Amniotic epithelial cell (primary cell): ENCODE measurements at places on chromosomes 2 and 18.

- no peak for DNase-seq
These were observed 20.9 kb downstream of the MTERF4 start for GRCh38 chr2:241081190-241081642.

DNA sequence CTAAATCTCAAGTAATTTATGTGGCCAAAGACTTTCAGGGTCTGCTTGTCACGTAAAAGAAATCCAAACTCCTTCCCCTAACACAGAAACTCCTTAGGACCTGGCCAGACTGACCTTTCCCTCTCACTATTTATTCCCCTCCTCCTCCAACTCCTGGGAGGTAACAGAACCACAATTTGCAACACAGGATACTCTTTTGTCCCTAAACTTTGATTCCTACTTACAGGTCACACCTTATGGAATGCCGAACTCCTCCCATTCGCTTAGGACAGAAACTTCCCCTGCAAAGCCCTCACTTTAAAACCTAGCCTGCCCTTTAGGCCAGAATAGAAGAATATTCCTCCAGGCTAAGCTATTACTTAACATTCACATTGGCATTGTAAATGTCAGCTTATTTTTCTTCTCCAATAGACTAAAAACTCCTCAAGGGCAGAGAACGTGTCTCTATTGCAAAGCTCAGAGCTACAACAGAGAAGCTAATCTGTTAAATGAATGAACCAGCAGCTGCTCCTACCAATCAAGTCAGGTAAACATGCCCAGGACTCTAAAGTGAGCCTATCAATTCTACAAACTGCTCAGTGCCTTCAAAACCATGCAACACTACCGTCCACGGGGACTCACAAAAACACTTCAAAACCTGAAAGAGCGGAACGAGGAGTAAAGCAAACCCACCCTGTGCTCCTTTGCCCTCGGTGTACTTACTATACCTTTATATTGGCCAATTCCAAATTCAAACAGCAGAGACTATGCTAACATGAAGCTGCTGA, 6.1 kb downstream of the INO80D start:
- no peak for DNase-seq

DNA sequence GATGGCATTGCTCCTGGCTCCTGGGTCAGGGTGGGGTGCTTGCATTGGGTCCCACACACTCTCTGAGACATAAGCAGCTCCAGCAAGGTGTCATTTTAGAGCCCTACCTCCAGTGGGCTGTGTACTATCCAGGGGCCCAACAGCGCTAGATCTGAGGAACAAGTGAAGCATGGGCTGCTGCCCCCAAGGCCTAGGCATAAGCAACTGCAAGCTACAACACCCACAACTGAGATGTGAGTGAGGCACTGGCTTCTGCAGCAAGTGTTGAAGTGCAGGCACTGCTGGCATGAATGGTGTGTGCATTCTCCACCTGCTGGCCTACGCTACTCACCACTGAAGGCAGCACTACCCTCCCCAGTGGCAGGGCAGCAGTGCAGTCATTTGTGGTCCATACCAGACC, 81.0 kb upstream of the STK39 start:
- DNase-seq, result no peak

DNA sequence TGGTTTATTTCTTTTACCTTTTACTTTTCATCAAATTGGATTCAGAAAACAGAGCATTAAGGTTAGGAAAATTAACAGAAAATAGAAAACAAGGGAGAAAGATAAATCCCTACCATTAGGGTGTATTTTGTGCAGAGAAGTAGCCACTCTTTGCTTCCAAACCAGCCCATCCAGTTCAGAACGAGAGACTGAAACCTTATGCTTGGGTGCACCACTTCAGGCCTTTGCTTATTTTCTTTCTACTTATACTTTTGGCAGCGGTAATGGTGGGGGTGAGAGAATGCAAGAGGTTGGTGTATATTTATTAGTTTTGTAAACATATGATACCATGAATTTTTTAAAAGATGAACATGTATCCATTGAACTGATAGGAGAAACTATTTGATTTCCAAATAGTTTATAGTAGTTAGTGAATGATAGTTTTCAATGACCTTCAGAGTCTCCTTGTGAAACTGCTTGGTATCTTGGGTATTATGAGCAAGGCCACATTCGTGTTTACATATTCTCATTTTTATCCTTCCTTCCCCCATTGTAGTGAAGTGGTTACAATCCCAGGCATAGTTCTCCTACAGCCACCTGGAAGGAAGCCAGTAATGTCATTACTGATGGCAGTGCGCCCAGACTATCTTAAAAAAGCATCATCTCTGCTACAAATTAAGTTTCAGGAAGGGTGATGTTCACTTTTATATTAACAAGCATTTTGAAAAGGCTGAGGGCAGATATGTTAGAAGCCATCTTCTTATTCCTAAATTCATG, 60.8 kb downstream of the MFSD6 start:
- DNase-seq, result peak; percentile 94

DNA sequence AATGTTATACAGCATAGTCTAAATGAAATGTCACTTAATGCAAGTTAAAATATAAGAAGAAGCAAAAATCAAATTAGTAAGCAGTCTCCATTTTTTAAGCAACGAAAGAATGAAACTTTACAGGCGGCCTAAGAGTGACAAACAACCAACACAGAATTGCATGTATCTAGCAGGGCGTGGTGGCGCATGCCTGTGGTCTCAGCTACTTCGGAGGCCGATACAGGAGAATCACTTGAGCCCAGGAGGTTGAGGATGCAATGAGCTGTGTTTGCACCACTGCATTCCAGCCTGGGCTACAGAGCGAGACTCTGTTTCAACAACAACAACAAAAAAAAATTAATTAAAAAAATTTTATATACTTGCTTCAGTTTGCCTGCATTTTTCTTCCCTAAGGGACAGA, 16.6 kb downstream of the RBMS1 start:
- DNase-seq, result peak; percentile 69

DNA sequence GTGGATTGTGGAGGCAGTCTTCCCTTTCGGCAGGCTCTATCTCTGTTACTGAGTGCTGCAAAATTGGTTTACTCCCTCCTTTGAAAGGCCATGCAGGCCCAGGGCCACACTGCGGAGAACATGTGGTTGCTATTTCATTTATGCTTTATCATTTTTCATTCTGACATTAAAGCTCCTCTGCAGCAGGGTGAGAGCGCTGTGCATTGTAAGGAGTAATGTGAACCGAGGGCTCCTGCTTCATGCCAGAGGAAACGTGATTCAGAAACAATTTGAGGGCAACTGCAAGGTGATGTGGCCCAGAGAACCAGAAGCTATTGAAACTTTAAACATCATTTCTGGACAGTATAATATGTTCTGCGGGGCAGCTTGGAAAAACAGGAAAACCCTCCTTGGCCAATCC, 341.6 kb upstream of the NT5C1B start:
- no peak for DNase-seq

- peak; percentile 3 for DNase-seq
These were observed 16.7 kb downstream of the IL1F10 start for GRCh38 chr2:113084249-113085000.

DNA sequence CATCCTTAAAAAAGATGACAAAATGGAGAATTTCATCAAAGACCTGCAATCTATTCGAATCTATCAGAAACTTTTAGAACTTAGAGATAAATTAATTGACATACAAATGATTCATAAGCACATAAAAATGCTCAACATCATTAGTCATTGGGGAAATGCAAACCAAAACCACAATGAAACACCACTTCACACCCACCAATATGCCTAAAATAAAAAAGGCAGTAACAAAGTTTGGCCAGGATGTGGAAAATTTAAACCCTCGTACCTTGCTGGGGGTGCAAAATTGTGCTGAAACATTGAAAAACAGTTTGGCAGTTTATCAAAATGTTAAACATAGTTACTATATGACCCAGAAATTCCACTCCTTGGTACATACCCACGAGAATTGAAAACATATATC, 11.5 kb upstream of the EIF2AK3 start:
- no peak for DNase-seq

- DNase-seq, result no peak
These were observed 197.2 kb downstream of the ZFP36L2 start for GRCh38 chr2:43029186-43029585.

DNA sequence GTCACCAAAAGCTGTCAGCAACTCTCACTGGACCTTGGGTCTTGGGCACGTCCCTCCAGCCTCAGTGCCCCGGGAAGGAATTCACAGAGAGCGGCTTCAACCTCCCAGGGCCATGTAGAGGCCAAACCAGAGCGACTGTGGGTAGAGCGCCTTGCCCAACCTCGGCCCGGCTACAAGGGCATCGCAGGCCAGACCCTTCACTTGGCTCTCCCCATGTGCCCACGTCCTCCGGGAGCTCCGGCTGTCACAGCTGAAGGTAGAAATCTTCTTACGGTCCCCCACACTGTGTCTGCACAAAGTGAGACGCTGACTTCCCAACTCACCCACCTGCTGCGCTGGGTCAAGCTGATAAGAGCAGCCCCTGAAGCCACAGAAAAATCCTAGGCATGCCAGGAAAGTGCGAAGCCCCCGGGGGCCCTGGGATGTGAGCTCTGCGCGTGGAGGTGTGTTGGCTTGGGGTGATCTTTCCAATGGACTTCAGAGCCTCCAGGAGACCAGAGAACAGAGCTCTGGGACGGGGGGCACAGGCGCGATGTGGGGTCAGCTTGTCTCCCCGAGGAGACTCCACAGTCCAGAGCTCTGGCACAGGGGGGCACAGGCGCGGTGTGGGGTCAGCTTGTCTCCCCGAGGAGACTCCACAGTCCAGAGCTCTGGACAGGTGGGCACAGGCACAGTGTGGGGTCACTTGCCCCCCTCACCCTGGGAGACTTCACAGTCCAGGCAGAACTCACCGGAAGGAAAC, 105.5 kb downstream of the RTP5 start:
- no peak for DNase-seq

DNA sequence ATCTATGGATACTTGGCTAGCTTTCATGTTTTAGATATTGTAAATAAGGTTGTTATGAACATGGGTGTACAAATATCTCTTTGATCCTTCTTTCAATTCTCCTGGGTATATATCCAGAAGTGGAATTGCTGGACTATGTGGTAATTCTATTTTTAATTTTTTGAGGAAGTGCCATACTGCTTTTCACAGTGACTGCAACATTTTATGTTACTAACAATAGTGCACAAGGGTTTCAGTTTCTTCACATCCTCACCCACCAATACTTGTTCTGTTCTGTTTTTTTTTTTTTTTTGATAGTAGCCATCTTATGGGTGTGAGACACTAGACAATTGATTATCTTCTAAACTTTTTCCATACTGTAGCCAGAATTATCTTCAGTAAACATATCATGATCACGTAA, 17.3 kb upstream of the NEUROD1 start:
- no peak for DNase-seq

DNA sequence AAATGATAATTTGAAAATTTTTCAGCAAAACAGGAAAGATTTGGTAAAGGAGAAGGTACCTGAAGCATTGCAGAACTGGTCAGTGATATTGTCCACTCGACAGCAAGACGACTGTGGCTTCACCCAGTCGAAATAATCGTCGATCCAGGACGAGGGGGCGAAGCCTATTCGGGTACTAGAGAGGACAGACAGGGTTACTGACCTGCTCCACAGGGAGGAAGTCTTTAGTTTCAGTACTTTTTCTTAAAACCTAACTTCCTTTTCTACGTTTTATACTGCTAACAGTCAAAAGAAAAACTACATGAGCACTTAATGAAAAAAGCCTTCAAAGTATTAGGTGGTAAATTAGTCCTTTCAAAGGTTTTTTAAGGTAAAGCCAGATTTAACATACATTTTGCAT, 36.0 kb downstream of the RMC1 start:
- DNase-seq, result no peak

- no peak for DNase-seq
These were observed 38.9 kb downstream of the RHBDD1 start for GRCh38 chr2:226874749-226875148.

- peak; percentile 94 for DNase-seq
These were observed 27.3 kb downstream of the LAMA3 start for GRCh38 chr18:23716516-23716915.

- no peak for DNase-seq
These were observed 98.2 kb downstream of the MRO start for GRCh38 chr18:50721451-50722120.

DNA sequence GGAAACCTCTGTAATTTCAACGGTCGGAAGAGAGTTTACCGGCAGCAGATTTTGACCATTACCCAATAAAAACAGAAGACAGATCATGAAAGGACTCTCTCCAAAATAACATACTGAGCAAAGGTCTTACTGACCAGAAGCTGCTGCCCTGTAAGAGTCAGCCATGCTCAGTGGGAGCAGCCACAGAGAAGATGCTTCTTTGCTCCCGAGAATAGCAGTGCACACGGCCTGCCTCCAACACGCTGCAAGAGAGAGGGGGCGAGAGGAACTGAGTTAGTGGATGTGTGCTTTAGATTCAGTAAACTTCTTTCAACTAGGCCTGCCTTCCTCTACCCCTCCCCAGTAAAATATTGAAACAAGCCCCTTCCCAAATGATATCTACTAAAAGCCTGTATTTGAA, 103.7 kb downstream of the NCK2 start:
- no peak for DNase-seq

DNA sequence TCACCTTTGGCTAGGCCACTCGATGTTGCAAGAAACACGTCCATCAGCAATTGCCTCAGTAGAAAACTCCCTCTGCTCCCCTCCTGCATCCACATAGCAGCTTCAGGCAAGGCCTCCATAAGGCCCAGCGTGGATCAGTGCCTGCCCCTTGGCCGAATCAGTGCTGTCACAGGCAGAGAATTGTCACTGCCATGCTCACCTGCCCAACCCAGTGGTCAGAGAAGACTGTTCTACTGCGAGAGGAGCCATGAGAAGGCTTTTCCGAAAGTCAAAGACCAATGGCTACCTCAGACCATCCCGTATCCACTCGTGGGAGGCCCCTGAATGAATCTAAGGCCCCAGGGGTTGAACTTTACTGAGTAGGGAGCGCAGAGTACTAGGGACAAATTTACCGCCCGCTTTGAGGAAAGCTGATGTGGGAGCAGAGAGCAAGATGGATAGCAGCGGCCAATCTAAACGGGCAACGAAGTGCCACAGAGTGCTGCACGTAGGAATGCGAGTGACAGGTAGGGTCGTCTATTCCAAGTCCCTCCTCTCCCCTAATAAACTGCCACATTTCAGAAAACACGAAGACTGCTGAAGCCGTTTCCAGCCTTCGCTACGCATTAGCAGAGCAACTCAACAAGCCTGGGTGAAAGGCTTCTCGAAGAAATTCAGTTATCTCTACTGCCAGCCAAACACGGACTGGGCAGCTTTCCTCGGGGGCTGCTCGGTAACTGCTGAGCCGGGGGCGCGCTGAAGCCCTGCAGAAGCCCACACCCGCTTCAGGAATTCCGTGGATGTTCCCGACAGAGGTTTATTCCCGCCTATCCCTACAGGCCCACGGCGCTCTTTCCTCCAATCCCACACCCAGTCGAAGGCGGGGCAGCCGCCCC, 968 bp upstream of the RALBP1 start:
- peak; percentile 77 for DNase-seq

DNA sequence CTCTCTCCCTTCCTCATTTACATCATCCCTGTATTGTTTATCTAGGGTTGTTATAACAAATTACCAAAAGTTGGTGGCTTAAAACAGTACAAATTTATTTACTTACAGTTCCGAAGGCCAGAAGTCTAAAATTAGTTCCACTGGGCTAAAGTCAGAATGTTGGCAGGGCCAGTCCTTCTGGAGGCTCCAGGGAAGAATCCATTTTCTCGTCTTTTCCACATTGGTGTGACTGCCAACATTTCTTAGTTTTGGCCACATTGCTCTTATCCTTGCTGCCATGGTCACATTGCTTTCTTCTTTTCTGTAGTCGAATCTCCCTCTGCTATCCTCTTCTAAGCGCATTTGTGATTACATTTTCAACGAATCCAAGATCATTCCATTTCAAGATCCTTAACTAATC, 34.7 kb downstream of the ICOS start:
- DNase-seq, result no peak

GRCh38 chr18:2981212-2981728, 31.7 kb downstream of the LPIN2 start:
- peak; percentile 79 for DNase-seq

GRCh38 chr2:792687-793086, 115.5 kb upstream of the TMEM18 start:
- DNase-seq, result no peak
